SJCRH30 (cell line): ENCODE measurements at places on chromosomes 4 and X. TPM values are rescaled to one million over a fixed set of nuclear protein-coding genes. Genes with fewer than 3 reads are reported as not detected.

GRCh38 chrX:65925005-65925404, 114.9 kb downstream of the VSIG4 start:
- H3K27ac ChIP-seq = no peak overlapping the region
- H3K4me3 ChIP-seq = no peak overlapping the region
- peak; percentile 2 for DNase-seq
- H3K4me1 ChIP-seq = peaks cover 14% of the 10 kb centered on the region
- no peaks in the 10 kb centered on the region for H3K36me3 ChIP-seq

DNA sequence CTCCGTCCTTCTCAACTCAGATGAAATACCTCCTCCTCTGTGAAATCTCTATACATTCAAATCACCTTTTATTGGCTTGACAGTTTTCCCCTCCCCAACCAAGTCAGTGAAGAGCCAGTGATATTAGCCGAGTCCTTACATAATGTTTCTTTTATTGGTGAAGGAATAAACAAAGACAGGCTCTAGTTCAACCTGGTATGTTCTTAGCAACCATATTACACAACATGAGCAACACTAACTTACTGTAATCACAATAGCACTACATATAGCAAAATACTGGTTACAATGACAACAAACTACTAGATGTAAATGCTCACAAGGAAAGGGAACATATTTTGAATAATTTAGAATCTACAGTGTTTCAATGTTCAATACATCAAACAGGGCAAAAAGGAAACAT, 19.9 kb downstream of the DHX15 start:
- DNase-seq = no peak
- no peaks in the 10 kb centered on the region for H3K4me1 ChIP-seq
- H3K27ac ChIP-seq = no peak overlapping the region
- no peak overlapping the region for H3K4me3 ChIP-seq
- no peaks in the 10 kb centered on the region for H3K27me3 ChIP-seq

DNA sequence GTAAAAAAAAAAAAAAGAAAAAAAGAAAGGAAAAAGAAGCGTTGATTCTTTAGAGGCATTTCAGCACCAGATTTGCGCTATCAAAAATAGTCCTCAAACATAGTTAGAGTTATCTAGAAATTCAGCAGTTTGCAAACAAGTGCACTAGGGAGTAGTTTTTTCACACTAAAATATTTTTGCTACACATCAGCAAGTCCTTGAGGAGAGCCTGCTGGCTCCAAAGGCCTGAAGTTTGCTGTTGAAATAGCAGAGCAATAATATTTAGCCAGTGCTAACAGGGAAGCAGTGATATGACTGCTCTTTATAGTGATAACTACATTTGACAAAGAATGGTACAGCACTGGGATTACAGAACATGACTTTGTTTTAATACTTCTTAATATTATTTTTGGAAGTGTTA, 472.2 kb downstream of the PCDH7 start:
- H3K27me3 ChIP-seq = no peaks in the 10 kb centered on the region
- H3K4me3 ChIP-seq = no peak overlapping the region
- H3K27ac ChIP-seq = no peak overlapping the region

DNA sequence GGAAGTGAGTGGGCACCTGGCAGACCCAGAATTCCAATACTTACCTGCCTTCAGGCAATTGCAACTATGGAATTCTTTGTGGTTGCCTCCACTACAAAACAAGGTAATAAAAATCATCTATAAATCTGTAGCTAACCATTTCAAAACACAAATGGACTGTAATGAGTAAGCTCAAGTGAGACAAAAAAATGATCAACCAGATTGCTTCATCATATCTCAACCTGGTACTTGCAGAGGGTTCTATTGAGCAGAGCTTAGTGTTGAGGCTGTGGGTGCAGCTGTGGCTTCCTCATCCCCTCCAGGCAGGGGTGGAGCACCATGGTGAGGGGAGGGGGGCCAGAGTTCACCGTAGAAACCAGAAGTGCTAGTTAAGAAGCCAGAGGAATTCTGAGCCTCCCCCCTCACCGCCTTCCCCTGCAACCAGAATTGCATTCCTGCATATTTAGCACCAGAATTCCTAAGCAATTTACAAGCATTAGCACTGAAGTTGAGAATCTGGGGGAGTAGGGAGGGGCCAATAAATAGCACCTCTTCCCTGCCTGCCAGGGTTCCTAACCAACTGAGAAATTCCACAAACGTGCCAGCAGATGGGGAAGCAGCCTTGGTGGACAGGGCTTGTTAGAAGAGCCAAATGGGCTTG, 11.5 kb downstream of the CTAG1A start:
- DNase-seq = peak; percentile 69
- no peaks in the 10 kb centered on the region for H3K36me3 ChIP-seq
- H3K27ac ChIP-seq = no peak overlapping the region
- H3K27me3 ChIP-seq = no peaks in the 10 kb centered on the region
- H3K4me1 ChIP-seq = peaks cover 27% of the 10 kb centered on the region
- no peak overlapping the region for H3K4me3 ChIP-seq

DNA sequence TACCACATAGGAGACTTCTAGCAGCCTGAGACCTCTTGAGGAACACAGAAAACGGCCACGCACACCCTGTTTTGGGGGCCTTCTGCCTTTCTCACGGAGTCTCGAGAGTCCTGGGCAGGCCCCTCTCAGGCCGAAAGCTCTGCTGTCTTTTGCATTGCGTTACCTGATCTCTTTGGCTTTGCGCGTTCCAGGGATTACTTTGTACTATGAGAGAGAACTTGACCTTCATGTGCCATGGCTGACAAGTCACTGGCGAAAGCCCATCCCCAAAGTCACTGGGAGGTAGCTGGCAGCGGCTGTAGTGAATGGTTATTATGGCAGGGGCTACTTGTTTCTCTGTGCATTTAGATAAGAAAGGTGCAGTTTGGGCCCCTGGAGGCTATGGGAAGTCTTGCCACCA, 8.0 kb upstream of the NAT8L start:
- no peak for DNase-seq
- H3K4me1 ChIP-seq = no peaks in the 10 kb centered on the region
- H3K36me3 ChIP-seq = no peaks in the 10 kb centered on the region
- H3K27ac ChIP-seq = no peak overlapping the region
- no peak overlapping the region for H3K4me3 ChIP-seq
- H3K27me3 ChIP-seq = peaks cover 8% of the 10 kb centered on the region

Gene SATL1
- total RNA-seq = 0.46 and 0.57 TPM in 2 replicates

DNA sequence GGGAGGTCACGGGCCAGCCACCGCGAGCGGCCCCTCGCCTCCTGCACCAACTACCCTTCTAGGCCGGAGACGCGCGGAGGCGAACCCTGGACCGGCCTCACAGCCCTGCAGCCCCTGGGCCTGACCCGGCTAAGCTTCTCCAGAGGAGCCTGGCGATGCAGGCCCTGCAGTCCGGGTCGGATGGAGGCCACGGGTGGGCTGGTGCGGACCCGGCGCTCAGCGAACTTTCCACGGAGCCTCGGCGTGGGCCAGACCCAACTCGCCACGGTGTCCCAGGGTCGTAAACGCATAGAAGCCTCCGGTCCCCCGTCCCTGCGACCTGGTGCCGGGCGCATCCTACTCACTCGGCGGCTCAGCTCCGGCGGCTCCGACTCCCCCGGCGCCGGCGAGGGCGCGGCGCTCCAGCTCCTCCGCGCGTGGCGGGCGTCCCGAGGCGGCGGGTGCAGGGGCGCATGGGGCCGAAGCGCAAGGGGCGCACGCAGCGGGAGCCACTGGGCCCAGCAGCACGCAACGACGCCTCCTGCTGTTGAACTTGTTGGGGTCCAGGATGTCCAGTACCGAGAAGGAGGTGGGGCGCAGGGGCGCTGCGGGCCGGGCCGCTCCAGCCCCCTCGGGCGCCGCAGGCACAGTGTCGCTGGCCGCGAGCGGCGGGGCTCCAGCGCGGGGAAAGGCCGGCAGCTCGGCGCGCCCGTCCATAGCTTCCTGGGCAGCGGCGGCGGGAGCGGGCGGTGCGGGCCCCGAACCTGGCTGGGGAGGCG, 427 bp downstream of the NKX1-1 start:
- DNase-seq = no peak
- no peaks in the 10 kb centered on the region for H3K36me3 ChIP-seq
- no peaks in the 10 kb centered on the region for H3K4me1 ChIP-seq

Gene UTP14A
- total RNA-seq = 43.6 and 43.9 TPM in 2 replicates

Gene PDCL2
- not detected in 2 replicates for total RNA-seq

Gene PLXNB3
- total RNA-seq = 2.0 and 3.7 TPM in 2 replicates

- no peak overlapping the region for H3K27ac ChIP-seq
- no peaks in the 10 kb centered on the region for H3K36me3 ChIP-seq
- no peak overlapping the region for H3K4me3 ChIP-seq
- H3K27me3 ChIP-seq = no peaks in the 10 kb centered on the region
Observed at GRCh38 chr4:52982255-52982945, 120.3 kb downstream of the RASL11B start.

Gene PAGE4
- not detected in 2 replicates for total RNA-seq

Gene FAM236D
- not detected in 2 replicates for total RNA-seq

- H3K4me3 ChIP-seq = no peak overlapping the region
- no peaks in the 10 kb centered on the region for H3K4me1 ChIP-seq
- H3K27ac ChIP-seq = no peak overlapping the region
- no peaks in the 10 kb centered on the region for H3K36me3 ChIP-seq
Observed at GRCh38 chrX:48665991-48666390, 17.6 kb upstream of the WAS start.

GRCh38 chr4:36064117-36064516, 180.2 kb downstream of the ARAP2 start:
- H3K27ac ChIP-seq = no peak overlapping the region
- no peaks in the 10 kb centered on the region for H3K27me3 ChIP-seq
- H3K4me1 ChIP-seq = no peaks in the 10 kb centered on the region
- no peak overlapping the region for H3K4me3 ChIP-seq
- no peaks in the 10 kb centered on the region for H3K36me3 ChIP-seq

DNA sequence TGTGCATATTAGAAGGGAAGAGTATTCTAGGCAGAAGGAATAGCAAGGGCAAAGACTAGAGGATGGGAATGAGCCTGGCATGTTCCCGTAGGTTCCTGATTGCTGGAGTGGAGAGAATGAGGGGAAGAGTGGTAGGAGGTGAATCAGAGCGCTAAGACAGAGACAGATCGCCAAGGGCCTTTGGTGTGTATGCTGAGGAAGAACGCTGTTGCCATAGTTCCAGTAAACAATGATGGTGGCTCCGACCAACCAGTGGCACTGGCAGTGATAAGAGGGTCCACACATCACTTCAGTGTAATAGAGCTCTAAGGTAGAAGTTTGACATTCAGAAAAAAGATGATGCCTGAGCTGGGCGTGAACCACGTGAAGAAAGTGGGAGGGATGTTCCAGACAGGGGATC, 966 bp downstream of the TBC1D25 start:
- H3K4me3 ChIP-seq = peak overlapping the region; percentile 70
- no peaks in the 10 kb centered on the region for H3K4me1 ChIP-seq
- DNase-seq = no peak
- no peaks in the 10 kb centered on the region for H3K36me3 ChIP-seq

Gene TCEAL3
- 24.1 and 26.0 TPM in 2 replicates for total RNA-seq

- no peaks in the 10 kb centered on the region for H3K4me1 ChIP-seq
- H3K4me3 ChIP-seq = no peak overlapping the region
- H3K27me3 ChIP-seq = no peaks in the 10 kb centered on the region
- H3K36me3 ChIP-seq = no peaks in the 10 kb centered on the region
- no peak overlapping the region for H3K27ac ChIP-seq
Observed at GRCh38 chrX:139850968-139851367, 81.9 kb downstream of the ATP11C start.

DNA sequence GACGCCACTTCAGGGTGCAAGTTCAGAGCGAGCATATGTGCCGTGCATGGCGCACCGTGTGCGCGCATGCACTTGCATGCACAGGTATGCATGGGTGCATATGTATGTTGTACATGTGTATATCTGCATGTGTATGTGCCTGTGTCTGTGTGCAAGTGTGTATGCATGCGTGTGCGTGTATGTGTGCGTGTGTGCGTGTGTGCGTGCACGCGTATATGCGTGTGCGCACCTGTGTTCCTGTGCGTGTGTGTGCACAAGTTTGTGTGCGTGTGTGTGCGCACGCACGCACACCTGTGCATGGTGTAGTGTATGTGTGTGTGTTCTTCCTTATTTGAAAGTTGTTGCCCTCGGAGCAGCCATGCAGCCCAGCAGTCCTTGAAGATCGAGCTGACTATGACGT, 76.8 kb downstream of the GPR143 start:
- no peak overlapping the region for H3K4me3 ChIP-seq
- peak overlapping the region; percentile 92; the same call in 1 of the 2 replicates for H3K27ac ChIP-seq
- peaks cover 26% of the 10 kb centered on the region for H3K36me3 ChIP-seq
- DNase-seq = no peak

GRCh38 chr4:139969635-139970266, 184.2 kb downstream of the MAML3 start:
- no peak overlapping the region for H3K27ac ChIP-seq
- H3K4me1 ChIP-seq = no peaks in the 10 kb centered on the region
- no peak overlapping the region for H3K4me3 ChIP-seq
- H3K36me3 ChIP-seq = no peaks in the 10 kb centered on the region
- H3K27me3 ChIP-seq = no peaks in the 10 kb centered on the region

DNA sequence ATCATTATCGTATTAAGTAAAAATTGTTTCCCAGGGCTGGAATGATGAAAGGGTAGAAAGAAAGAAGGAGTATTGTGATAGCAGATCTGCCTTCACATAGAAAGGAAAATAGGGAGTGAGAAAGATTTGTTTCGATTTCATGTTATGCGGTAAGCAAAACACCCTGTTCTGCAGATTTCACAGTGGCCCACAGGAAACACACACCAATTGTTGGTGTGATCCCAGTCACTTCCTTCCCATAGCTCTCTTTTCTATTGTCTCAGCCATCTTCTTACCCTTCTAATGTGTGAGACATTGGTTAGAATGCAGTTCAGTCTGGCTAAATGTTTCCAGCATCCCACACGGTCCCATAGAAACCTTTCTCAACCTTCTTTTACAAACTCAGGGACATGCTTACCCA, 2709.8 kb downstream of the PCDH7 start:
- DNase-seq = no peak
- H3K36me3 ChIP-seq = no peaks in the 10 kb centered on the region
- H3K27me3 ChIP-seq = no peaks in the 10 kb centered on the region
- no peak overlapping the region for H3K27ac ChIP-seq
- H3K4me3 ChIP-seq = no peak overlapping the region
- H3K4me1 ChIP-seq = no peaks in the 10 kb centered on the region; the same call in 1 of the 2 replicates

Gene GPR143
- not detected in 2 replicates for total RNA-seq

DNA sequence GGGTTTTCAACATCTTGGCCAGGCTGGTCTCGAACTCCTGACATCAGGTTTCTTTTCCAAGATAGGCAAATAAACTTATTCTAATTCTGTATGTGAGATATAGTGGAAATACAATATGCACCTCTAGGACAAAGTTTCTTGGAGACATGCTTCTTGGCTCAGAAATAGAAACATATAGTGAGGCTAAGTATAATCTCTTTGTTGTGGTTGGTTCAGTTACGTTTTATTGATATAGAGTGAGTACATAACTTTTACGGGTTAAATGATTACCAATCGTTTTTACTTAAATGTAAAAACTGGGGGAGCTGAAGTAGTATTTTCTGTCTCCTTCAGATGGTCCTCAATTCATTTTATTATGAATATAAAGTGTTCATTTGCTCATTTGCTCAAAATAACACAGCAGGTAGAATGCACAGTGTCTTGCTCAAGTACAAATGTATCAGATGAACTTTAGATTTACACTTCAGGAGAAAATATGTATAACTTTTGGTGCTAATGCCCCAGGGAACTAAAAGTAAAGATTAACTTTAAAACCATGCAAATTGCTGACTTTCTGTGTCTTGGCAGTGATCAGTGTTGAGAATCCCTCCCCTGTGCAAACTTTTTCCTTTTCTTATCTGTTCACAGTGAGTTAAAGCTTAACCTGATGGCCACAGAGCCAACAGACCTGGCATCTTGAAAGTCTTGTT, 77.6 kb downstream of the AFF1 start:
- H3K27ac ChIP-seq = no peak overlapping the region
- H3K4me3 ChIP-seq = no peak overlapping the region
- H3K4me1 ChIP-seq = peaks cover 5% of the 10 kb centered on the region
- H3K36me3 ChIP-seq = no peaks in the 10 kb centered on the region
- H3K27me3 ChIP-seq = no peaks in the 10 kb centered on the region
